ENCODE measurements at places on chromosomes 3 and 15. TPM values are rescaled to one million over a fixed set of nuclear protein-coding genes. Genes with fewer than 3 reads are reported as not detected.

The AP3B2 gene
- total RNA-seq = under 0.01 TPM

The EOMES gene
- total RNA-seq = not detected

The MSL2 gene
- total RNA-seq = 6.8 TPM

The RPN1 gene
- total RNA-seq = 585 TPM

The KCNAB1 gene
- total RNA-seq = 4.8 TPM

The SNTN gene
- not detected for total RNA-seq

The ZNF620 gene
- total RNA-seq = 1.9 TPM

The SYNPR gene
- total RNA-seq = not detected

The GOLGA6L10 gene
- 0.19 TPM for total RNA-seq

The ULK4 gene
- total RNA-seq = 21.7 TPM

The CCDC9B gene
- 18.0 TPM for total RNA-seq

The PLOD2 gene
- 1,238 TPM for total RNA-seq

The GTF2A2 gene
- total RNA-seq = 45.8 TPM

The CCR3 gene
- total RNA-seq = not detected

The SSUH2 gene
- total RNA-seq = not detected

The REC114 gene
- total RNA-seq = not detected

All from regular cardiac myocyte (primary cell).